AG04450 (cell line): ENCODE measurements at places on chromosomes 16 and 17. TPM values are rescaled to one million over a fixed set of nuclear protein-coding genes. Genes with fewer than 3 reads are reported as not detected.
A peak's percentile ranks its signal among the peaks of the same experiment; 100 is the strongest.

The NRN1L gene
- 0.21 TPM in 1 of 2 replicates, not detected in the other for polyA plus RNA-seq

The SPNS3 gene
- not detected in 2 replicates for polyA plus RNA-seq

The SALL1 gene
- 9.9 and 11.0 TPM in 2 replicates for polyA plus RNA-seq

The TPSAB1 gene
- polyA plus RNA-seq, result not detected in 2 replicates

The HASPIN gene
- 1.3 and 1.6 TPM in 2 replicates for polyA plus RNA-seq

The ZACN gene
- polyA plus RNA-seq, result not detected in 2 replicates

The ZNF785 gene
- 4.7 and 6.6 TPM in 2 replicates for polyA plus RNA-seq

The CES1 gene
- 1.1 and 1.4 TPM in 2 replicates for polyA plus RNA-seq

The MBTPS1 gene
- polyA plus RNA-seq, result 92.1 and 116 TPM in 2 replicates

The CYTH1 gene
- polyA plus RNA-seq, result 12.5 and 13.7 TPM in 2 replicates

The PAM16 gene
- polyA plus RNA-seq, result 18.4 and 23.8 TPM in 2 replicates

The ACAP1 gene
- 0.35 and 0.74 TPM in 2 replicates for polyA plus RNA-seq

The SERPINF2 gene
- polyA plus RNA-seq, result 0.07 TPM in 1 of 2 replicates, not detected in the other

- DNase-seq, result no peak
These were observed 346.6 kb downstream of the PMP22 start for GRCh38 chr17:14918540-14918939.

GRCh38 chr17:74163271-74163821 is 40.1 kb upstream of the RPL38 start:
- no peak for DNase-seq

- no peak for DNase-seq
These were observed 5.8 kb downstream of the LMF1 start for GRCh38 chr16:965036-965395.

DNA sequence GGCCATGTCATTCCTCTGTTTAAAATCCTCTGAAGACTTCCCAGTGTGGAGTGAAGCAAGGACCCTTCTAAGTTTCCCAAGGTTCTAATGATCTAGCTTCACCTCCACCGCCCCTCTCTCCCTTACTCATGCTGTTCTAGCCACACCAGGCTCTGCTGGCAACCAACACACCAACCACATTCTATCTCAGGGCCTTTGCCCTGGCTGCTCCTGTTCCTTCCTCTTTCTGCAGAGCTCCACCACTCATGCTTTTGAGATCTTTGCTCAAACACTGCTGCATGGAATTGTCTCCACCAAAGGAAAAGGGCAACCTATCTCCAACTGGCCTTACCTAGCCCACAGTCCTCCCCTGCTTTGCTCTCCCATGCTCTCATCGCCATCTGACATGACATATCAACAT is 128.7 kb downstream of the XYLT1 start:
- DNase-seq, result no peak

DNA sequence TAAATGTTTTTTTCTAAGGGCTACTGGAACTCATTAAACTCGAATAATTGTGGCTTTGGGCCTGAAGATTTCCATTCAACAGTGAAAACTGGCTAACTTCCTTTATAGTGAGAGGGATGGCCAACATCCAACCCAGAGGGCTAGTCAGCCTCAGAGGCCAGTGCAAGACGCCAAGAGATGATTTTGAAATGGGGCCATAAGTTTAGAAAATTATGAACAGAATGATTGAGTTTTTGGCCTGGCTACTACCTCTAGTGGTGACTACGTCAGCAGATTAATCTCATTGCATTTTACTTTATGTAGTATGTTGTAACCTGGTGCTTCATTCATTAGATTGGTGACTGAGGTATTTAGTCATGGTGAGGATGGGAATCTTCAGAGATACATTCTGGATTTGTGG is 28.4 kb downstream of the HAPSTR1 start:
- peak; percentile 55 for DNase-seq

GRCh38 chr17:76643553-76644148 is at the start of gene ST6GALNAC1:
Gene ST6GALNAC1, minus strand, starts transcription at chr17:76643757. Its CDS starts 119 bp downstream, at chr17:76643638.
- DNase-seq, result no peak

GRCh38 chr16:67666559-67667452 is at the start of the genes C16orf86 and ENKD1:
Gene C16orf86, plus strand, starts transcription at chr16:67666814. Its CDS starts 157 bp downstream, at chr16:67666971.
Gene ENKD1, minus strand, starts transcription at chr16:67666750. Its CDS starts 308 bp downstream, at chr16:67666442.
- DNase-seq, result no peak

GRCh38 chr17:1494736-1495253 is 2.3 kb upstream of the MYO1C start:
- no peak for DNase-seq

- no peak for DNase-seq
These were observed 5.0 kb upstream of the CMTM4 start for GRCh38 chr16:66701516-66701915.

DNA sequence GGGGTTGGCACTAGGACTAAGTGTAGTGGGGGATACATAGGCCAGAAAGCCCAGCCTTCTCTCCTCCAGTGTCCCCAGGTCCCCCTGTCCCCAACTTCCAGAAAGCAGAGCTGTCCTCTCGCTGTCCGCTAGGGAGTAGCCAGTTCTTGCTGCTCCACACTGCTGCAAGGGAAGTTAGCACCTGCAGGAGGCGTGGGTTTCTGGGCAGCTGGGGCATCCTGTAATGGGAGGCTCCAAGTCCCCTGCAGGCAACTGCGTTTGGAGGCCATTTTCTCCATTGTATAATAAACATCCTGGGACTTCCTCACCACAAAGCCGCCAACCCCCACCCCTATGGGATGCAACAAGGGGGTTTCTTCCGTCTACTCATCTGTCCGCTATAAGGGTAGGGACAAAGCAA is 1.7 kb downstream of the RPRML start:
- DNase-seq, result no peak

- DNase-seq, result no peak
These were observed 31.3 kb upstream of the CBX4 start for GRCh38 chr17:79870540-79870939.

GRCh38 chr17:859061-859823 is 77.1 kb downstream of the MRM3 start:
- DNase-seq, result no peak

DNA sequence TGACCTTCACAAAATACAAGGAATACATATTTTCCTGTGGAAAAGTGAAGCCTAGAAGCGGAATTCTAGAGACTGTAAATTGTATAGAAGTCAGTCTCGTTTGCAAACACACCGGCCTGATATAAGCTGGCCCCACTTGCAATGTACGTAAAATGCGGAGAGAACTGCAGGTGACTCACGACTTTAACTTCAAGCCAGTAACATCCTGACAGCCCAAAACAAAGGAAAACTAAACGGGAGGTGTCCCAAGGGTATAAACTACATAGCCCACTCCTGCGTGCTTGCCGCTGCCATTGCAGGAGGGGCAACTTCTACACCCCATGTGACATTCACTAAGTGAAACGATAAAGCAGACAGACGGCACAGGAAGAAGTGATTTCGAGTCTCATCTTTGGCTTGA is 101.6 kb downstream of the CYTH1 start:
- no peak for DNase-seq

DNA sequence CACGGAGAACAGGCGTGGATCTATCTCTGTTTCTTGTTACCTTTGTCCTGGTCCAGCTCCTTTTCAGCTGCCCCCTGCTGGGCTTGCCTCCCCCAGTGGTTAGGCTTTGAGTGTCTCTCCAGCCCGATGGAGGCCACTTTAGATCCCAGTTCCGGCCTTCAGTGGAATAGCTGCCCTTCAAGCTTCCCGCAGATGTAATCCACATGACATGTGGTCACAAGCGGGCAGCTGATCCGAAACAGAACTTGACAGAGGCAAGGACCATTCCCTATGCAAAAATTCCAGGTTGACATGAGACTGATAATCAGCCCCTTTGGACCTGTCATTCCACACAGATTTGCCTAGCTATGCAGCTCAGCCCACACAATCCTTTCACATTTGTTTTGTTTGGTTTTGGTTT is 40.6 kb upstream of the AQP8 start:
- DNase-seq, result no peak

- DNase-seq, result no peak
These were observed 88.8 kb upstream of the TNRC6C start for GRCh38 chr17:77869665-77870132.

DNA sequence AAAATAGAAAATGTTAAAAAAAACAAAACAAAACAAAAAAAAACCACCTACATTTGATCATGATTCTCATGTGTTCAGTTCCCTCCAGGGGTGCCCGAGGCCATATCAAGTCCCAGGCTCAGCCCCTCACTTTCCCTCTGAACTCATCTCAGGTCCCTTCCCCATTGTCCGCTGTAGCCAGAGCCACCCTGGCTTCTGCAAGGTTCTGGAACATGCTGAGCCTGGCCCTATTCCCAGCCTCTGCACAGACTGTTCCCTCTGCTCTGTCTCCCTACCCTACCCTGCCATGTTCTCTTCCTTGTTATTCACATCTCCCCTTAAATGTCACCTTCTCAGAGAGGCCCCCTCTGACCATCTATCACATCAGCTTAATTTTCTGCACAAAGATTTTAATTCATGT is 46.9 kb downstream of the TK2 start:
- no peak for DNase-seq

DNA sequence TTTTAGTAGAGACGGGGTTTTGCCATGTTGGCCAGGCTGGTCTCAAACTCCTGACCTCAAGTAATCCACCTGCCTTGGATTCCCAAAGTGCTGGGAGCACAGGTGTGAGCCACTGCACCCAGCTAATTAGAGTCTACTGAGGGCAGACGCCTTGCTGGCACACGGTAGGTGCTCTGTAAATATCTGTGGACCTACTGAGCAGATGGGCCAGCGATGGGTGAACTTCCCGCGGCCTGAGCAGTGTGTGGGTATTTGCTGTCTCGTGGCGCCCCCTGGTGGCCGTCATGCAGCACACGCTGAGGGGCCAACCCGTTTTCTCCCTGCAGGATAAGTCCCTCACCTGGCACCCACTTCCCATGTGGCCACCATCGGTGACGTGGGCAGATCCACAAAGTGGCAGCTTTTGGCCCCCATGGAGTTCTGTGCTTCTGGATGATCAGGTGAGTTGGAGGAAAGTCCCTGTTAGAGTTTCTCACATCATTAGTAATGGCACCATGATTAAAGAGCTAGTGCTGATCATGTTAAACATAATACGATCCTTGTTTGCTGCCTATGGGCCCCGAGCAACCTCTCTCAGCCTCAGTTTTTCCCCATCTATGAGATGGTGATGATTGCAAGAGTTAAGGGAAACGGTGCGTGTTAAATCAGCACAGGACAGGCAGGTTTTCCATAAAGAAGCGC is 40.7 kb downstream of the ZDHHC7 start:
- peak; percentile 64 for DNase-seq

- no peak for DNase-seq
These were observed 19.4 kb upstream of the COL1A1 start for GRCh38 chr17:50220811-50221210.

DNA sequence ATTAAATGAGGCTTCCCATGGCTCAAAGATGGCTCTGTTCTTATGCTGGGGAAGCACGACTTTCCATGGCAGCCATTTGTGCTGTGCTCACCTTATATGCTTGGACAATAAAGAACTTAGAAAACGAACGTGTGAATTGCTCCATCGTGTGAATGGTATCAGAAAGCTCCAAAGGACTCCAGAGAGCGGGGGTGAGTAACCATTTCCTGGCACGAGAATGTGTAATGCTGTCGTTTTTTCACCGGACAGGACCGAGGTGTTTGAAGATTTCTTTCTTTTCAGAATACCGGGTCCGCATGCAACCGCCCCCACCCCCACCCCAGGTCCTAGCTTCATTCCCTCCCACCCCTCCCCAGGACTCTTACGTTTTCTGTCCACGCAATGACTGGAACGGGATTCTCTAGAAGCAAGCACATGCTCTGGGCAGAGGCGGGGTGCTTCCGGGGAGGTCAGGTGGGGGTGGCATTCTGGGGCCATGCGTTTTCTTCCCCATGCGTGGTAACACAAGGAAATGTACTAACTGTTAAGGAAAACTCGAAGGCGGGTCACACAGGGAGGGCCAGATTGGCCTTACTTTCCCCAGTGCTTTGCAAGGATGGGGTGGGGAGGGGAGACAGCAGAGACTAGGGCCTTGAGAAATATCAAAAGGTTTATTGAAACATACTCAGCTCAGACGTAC is 26.2 kb downstream of the GPRC5B start:
- DNase-seq, result no peak

- DNase-seq, result no peak
These were observed 5.0 kb downstream of the IGFBP4 start for GRCh38 chr17:40448213-40448638.

DNA sequence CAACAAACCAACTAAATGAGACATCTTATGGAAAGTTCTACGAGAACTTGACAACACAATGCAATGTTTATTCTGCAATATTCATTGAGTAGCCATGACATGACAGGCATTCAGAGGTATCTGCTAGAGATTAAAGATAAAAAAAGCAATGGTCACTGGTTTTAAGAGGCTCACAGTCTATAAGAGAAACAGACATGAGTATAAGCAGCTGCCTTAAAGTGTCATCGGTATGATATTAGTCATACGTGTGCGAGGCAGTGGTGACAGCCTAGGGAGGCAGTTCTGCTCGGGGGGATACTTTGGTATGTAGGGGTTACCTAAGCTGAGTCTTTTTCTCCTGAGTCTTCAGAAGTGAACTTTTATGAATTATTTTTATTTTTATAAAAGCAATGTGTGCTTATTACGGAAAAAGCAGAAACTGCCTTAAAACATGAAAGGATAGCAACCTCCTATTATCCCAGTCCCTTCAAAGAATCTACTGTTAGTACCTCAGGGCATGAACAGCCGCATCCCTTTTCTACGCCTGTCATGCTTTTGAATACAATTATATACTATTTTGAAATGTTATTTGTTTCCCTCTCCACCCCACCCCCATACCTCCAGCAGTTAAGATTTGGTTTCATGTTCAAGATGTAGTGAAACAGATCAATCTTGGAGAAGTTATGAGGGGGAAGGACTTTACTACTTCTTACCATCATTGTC is 7.7 kb downstream of the ST6GALNAC1 start:
- no peak for DNase-seq

- peak; percentile 18 for DNase-seq
These were observed 38.6 kb upstream of the SLFN13 start for GRCh38 chr17:35486920-35487732.

- DNase-seq, result peak; percentile 38
These were observed 39.5 kb upstream of the CIBAR2 start for GRCh38 chr16:85151603-85152413.

- no peak for DNase-seq
These were observed 115.4 kb upstream of the CACNG3 start for GRCh38 chr16:24140730-24141129.

GRCh38 chr17:69733171-69734012 is 318.9 kb downstream of the MAP2K6 start:
- peak; percentile 33 for DNase-seq

DNA sequence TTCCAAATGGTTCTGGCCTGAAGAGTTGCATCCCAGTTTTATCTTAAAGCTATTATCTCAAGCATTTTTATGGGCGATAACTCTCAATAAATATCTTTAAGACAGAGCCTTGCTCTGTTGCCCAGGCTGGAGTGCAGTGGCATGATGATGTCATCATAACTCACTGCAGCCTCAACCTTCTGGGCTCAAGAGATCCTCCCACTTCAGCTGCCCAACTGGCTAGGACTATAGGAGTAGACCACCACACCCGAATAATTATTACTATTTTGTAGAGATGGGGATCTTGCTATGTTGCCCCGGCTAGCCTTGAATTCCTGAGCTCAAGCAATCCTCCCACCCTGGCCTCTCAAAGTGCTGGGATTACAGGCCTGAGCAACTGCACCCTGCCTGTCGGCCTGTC is 26.1 kb upstream of the CYTH1 start:
- no peak for DNase-seq
